ENCODE measurements at places on chromosomes 13 and 19. TPM values are rescaled to one million over a fixed set of nuclear protein-coding genes. Genes with fewer than 3 reads are reported as not detected.

DNA sequence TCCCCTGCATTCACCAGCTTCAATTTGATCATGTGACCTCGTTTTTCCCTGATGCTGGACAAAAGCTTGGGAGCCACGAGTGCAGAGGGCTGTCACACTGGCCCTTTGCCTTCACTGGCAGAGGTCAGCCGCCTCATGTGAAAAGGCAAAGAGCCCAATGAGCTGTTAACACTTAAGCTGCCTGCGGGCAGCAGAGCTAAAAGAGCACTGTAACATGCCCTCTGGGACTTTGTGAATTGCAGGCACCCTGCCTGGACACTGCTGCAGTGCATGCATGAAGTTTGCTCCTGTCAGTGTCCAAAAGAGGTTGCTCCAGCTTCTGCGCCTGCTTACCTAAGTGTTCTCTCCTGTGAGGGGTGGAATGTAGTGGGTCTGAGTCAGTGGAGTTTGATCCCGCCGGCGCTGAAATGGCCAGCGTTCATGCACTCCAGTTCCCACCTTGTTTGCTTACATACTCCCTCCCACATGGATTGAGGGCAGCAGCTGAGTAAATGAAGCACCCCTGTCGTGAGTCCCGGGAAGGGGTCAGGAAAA lies 193.7 kb downstream of the RFC3 start:
- no peak for DNase-seq
- H3K36me3 ChIP-seq = no peaks in the 10 kb centered on the region
- H3K4me1 ChIP-seq = no peaks in the 10 kb centered on the region
- H3K27ac ChIP-seq = no peak overlapping the region
- no peak overlapping the region for H3K4me3 ChIP-seq

DNA sequence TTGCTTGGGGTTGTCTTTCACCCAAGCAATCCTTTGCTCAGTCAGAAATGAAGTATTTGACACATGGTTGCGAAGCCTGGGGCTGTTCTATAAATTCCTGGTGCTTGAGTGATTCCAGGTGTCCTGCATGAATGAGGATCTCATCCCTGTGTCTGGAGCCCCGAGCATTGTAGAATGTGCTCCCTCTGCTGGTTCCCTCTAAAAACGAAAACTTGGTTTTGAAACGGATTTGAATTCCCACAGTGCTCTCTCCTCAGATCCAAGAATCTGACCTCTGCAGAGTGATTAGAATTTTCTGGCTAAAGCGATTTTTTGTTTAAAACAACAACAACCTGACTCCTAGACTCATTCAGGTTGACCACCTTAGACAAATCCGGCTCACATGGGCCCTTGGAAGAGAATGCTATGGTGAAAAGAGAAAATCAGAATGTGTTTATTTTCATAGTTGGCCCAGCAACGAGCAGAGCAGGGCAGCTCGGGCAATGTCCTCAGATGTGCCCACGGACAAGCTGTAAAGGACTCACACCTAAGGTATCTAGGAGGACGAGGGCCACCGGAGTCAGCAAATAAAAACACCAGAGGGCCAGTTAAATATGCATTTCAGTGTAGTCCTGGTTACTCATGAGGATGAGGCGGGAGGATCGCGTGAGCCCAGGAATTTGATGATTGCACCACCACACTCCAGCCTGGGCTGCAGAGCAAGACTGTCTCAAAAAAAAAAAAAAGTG lies 8.7 kb upstream of the ATP12A start:
- H3K27me3 ChIP-seq = no peaks in the 10 kb centered on the region
- DNase-seq = no peak
- H3K4me1 ChIP-seq = peaks cover 11% of the 10 kb centered on the region
- no peaks in the 10 kb centered on the region for H3K36me3 ChIP-seq
- H3K27ac ChIP-seq = no peak overlapping the region
- H3K4me3 ChIP-seq = no peak overlapping the region

- no peaks in the 10 kb centered on the region for H3K4me1 ChIP-seq
- no peak for DNase-seq
- H3K4me3 ChIP-seq = no peak overlapping the region
These were observed 11.8 kb upstream of the LILRA2 start for GRCh38 chr19:54561840-54562239.

- H3K36me3 ChIP-seq = no peaks in the 10 kb centered on the region
- DNase-seq = no peak
- no peak overlapping the region for H3K4me3 ChIP-seq
- H3K27me3 ChIP-seq = peaks cover 4% of the 10 kb centered on the region
- H3K4me1 ChIP-seq = no peaks in the 10 kb centered on the region
These were observed 220.0 kb downstream of the TEX29 start for GRCh38 chr13:111540486-111540885.

Gene CNMD
- not detected for total RNA-seq

Gene SIGLEC10
- 1.8 TPM for total RNA-seq

Gene ERCC5
- 113 TPM for total RNA-seq

Gene FXYD3
- total RNA-seq = not detected
